ENCODE measurements at places on chromosomes 12 and 14. TPM values are rescaled to one million over a fixed set of nuclear protein-coding genes. Genes with fewer than 3 reads are reported as not detected.

Gene GALNT9
- total RNA-seq = 6.4 TPM

Gene PLEKHA5
- 6.7 TPM for total RNA-seq

Gene RNASE13
- total RNA-seq = not detected

Gene KRT6C
- total RNA-seq = not detected

Gene SMCO2
- total RNA-seq = 0.36 TPM

Gene ARHGEF25
- total RNA-seq = 6.3 TPM

Gene VASH1
- 3.6 TPM for total RNA-seq
